ENCODE measurements at places on chromosomes 16 and 17. TPM values are rescaled to one million over a fixed set of nuclear protein-coding genes. Genes with fewer than 3 reads are reported as not detected.

OTOA gene
- 0.04 TPM for polyA plus RNA-seq

GRCh38 chr16:85419503-85420408, 193.4 kb upstream of the GSE1 start:
- no peak for DNase-seq

TPSAB1 gene
- not detected for polyA plus RNA-seq

CDRT4 gene
- 5.9 TPM for polyA plus RNA-seq

DNA sequence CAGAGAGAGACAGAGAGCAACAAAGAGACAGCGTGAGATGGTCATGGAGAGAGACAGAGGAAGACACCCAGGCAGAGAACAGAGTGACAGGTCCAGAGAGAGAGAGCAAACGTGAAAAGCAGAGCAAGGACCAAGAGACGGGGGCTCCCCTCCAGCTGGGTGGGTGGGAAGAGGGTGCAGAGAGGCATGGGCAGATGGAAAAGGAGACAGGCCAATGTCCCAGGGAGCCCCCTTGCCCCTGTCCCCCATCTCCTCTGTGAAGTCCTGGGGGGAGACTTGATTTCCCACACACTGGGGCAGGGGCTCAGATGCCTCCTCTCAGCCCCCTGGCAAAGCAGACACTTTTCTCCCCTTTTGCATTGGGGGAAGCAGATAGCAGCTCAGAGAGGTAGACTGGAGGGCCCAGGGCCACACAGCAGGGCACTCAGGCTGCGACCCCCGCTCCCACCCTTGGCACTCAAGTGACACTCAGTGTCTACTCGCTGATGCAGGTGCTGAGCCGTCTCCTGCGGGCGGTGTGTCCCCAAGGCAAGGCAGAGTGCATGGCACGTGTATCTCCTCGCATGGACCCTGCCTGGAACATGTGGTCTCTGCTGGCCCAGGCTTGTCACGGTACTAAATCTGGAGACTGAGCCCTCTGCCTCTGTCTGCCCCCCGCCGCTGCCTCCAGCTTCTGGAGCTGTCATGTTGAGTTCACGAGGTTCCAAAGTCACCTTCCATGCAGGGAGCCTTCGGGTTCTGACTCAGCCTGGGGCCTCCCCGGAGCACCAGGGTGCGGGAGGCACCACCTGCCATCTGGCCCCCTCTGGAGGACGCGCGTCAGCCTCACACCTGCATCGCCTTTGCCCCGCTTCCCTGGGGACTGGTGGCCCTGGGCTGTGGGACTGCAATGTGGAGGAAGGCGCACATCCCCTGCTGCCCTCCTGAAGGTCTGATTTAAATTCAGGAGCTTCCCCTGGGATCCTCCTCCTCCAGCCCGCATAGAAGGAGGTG, 215.9 kb upstream of the GSE1 start:
- DNase-seq, result no peak

- peak; percentile 18 for DNase-seq
Measured at GRCh38 chr17:10327640-10328039, 45.2 kb downstream of the MYH13 start.

TNK1 gene
- 2.2 TPM for polyA plus RNA-seq

DNA sequence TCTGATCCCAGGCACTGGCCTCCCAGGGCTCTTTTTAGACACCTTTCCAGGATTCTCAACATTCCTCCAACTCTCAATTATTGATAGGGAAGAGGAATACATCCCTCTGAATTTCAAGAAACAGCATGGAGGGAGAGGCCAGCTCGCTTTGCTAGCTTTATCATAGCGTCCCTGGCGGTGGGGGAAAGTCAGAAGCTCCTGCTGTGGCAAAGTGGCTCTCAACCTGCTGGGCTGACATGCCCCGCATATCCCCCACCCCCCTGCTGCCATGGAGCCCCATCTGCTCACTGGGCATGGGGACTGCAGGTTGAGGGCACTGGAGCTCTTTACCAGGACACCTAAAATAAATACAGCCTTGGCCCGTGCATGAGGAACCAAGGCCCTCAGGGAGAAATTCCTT, 140.3 kb downstream of the SLC39A11 start:
- no peak for DNase-seq

- peak; percentile 19 for DNase-seq
Measured at GRCh38 chr16:85989863-85990643, 91.1 kb downstream of the IRF8 start.

DNA sequence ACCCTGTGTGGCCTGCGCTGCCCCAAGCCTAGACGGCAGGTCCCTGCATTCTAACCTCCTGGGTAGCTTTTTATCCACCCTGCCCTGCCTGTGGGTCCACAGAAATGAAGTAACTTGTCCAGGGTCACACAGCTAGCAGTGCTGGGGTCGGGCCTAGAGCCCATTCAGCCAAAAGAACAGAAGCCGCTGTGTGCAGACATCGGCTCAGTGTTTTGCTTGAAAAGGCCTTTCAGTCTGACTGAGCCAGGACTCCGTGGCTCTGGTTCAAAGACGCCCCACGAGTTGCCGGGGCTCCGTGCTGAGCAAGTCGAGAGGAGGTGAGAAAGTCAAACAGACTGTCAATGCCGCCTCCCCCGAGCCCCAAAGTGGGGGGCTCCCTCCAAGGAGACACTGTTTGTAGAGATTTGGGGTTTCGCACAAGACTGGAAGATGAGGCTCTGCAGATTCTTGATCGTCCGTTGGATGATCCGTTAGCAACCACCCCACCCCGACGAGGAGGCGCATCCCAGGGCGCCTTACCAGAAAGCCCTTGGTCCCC, 226.2 kb downstream of the NTN1 start:
- DNase-seq, result no peak

DNA sequence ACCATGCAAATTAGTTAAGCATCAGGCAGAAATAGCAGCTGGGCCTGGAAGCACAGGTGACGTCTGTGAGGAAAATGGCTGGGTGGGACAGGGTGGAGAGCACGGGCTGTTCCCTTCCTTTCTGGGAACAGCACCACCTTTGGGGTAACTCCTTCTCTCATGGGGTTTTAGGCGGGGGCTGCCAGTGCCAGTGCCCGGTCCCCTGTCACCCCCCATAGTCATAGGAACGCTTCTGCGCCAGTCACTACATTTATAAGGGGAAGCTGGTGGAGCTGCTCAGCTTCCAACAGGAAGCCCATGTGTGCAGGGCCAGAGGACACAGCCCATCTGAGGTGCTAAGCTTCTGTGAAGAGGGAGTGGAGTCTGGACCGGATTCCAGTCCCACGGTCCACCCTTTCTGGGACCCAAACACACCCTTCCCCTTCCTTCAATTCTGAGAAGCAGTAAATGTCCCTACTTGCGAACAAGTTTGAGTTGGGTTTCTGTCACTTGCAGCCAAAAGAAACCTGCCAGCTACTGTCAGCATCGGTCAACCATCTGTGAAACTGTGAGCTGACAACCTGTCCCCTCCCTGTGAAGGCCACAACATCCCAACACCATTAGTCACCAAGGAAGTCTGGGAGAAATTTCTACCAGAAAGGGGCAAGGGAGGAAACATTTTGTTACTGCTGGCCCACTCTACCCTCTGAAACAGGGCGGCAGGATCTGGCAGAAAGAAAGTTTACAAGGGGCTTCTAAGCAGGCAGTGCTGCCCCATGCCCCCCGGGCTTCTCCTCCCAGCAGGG, 86.0 kb upstream of the AMZ2 start:
- DNase-seq, result no peak

GRCh38 chr17:79356839-79357447, 253.9 kb downstream of the RBFOX3 start:
- no peak for DNase-seq

DNA sequence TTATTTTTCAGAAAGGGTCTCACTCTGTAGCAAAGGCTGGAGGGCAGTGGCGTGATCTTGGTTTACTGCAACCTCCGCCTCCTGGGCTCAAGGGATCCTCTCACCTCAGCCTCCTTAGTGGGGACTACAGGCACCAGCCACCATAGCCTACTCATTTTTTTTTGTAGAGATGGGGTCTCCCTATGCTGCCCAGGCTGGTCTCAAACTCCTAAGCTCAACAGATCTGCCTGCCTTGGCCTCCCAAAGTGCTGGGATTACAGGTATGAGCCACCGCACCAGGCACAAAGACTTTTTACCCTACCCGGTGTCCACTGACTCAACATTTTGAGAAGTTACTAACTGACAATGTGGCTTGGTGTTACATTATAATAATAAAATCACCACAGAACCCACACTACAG, 7.2 kb downstream of the GRB2 start:
- no peak for DNase-seq

DNA sequence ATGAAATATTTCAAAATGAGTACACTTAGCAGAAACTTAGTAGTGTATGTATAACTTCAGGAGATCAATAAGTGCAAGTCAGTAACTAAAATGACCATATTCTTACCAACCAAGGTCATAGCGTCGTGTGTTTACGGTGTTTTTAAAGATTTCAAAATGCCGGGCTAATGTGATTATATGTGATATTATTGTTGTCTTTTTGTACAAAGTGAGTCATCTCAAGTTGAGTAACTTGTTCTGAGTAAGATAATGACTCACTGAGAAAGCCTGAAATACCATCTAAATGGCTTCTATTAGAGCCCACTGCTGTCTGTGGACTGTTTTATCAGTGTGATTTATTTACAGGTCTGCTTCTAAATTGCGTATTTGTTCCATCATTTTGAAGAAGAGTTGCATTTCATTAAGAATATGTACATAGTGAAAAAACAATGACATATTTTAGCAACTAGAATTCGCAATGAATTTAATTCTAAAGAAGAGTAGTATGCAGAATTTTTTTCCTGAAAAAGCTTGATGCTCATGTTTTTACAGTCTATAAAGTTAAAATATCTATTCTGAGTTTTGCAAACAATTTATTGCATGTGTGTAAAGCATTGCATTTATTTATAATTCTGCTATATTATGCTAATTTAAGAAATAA, 12.7 kb downstream of the KRT12 start:
- DNase-seq, result peak; percentile 87

HBM gene
- not detected for polyA plus RNA-seq

TBC1D3K gene
- polyA plus RNA-seq, result not detected

GRCh38 chr16:19645557-19645981, 72.5 kb downstream of the KNOP1 start:
- DNase-seq, result no peak

GRCh38 chr16:11950388-11950787, 8.5 kb upstream of the NPIPB2 start:
- no peak for DNase-seq

DNA sequence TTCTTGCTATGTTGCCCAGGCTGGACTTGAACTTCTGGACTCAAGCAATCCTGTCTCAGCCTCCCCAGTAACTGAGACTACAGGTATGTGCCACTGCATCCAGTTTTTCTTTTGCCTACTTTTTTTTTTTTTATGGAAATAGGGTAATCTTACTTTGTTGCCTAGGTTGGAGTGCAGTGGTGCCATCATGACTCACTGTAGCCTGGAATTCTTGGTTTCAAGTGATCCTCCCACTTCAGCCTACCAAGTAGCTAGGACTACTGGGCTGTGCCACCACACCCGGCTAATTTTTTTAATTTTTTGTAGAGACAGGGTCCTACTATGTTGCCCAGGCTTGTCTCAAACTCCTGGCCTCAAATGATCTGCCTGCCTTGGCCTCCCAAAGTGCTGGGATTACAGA, 10.0 kb downstream of the LRRC36 start:
- DNase-seq, result no peak

DNA sequence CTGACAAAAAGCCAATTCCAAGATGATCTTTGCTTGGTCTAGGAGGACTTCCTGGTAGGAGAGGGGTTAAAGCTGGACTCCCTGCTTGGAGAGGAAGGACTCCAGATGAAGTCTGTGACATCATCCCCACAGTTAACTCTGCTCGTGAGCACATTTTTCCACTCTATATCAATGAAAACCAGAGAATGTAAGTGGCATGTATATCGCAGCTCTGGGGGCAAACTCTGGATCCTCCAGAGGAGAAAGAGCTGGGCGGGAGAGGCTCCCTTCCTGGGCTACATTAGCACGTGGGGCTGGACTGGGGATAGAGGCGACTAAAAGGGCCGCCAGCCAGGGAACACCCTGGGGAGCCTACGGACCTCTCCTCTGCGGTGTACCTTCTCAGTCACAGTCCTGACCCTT, 34.1 kb downstream of the HIC1 start:
- DNase-seq, result no peak

DNA sequence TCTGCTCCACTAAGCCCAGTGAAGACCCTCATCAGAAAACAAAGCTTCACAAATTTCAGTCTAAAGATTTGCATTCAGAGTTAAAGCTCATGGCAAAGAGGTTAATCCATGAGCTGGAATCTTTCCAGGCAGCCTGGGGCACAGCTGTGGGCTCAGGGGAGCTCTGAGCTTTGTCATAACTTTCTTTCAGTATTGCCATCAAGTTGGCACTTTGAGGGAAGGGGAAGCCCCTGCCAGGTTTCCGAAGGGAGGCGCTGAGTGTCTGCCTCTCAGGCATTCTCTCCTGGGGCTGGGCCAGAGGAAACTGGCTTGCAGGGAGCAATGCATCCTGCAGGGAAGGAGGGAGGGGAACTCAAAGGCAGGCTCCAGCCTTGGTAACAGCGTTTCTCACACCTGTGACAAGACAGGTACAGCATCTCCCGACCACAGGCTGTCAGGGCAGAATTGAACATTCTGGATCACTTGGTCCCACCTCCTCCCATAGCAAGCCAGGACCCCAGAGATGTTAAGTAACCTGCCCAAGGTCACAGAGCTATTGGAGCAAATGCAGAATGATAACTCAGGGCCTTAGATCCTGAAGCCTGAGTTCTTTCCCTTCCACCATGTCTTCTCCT, 3.9 kb downstream of the LPO start:
- no peak for DNase-seq

GRCh38 chr17:33798308-33798707, 456.8 kb upstream of the CCL2 start:
- DNase-seq, result no peak

CHST6 gene
- 0.12 TPM for polyA plus RNA-seq

DNA sequence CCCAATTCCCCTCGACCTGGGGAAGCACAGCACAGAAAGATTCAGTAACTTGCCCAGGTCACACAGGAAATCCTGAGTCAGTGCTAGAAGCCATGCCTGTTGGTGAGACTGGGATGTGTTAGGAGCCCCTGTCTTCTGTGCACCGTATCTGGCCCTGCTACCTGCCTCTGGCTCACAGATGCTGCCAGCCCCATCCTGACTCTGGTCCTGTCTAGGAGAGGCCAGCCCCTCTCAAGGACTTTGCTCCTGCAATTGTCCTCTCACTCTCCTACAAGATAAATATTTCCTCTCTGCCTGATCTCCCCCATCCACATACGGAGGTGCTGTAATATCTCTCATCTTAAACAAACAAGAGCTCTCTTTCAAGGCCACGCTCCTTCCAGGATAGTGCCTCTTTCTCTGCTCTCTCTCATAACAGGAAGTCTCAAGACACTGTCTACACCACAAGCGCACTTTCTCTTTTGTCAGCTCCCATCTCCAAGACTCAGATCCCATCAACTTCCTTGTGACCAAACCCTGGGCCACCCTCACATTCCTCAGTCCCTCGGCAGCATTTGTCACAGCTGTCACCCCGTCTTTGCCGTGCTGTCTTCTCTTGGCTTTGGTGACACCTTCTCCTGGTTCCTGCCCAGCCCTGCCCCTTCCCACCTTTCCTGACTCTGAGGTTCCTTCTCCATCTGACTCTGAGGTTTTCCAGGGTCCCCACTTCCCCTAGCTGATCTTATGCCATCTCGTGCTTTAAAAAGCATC, 1.9 kb downstream of the SLC13A2 start:
- no peak for DNase-seq

NEUROD2 gene
- polyA plus RNA-seq, result not detected

CDH8 gene
- 0.13 TPM for polyA plus RNA-seq

GRCh38 chr17:56057869-56058268, 95.4 kb upstream of the ANKFN1 start:
- no peak for DNase-seq

All from BJ (cell line).